ENCODE measurements at places on chromosomes 5 and 9.

DNA sequence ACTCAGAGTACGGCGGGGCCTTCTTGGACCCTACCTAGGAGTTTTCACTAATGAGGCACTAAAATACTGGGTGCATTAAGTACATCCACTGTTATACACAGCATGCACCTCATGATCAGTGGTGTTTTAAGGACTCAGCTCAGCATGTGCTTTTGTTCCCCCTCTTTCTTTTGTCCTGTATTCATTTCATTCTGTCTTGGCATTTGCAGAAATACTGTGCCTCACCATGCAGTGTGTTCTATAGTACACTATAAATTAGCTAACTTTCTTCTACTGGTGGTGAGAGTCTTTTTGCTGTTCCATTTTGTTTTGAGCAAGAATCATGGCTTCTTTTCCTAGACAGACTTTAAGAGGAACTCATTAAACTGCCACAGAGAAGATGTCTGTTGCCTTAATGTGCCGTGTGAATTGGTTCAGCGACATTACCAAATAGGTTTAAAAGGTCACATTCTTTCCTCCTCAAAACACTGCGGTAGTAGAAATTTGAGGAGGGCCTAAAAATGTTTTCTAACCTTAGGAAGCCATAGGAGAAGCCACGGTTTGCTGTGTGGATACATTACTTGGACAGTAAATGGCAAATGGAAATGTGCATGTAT, 276.6 kb downstream of the MAST4 start:
- no peak for DNase-seq

DNA sequence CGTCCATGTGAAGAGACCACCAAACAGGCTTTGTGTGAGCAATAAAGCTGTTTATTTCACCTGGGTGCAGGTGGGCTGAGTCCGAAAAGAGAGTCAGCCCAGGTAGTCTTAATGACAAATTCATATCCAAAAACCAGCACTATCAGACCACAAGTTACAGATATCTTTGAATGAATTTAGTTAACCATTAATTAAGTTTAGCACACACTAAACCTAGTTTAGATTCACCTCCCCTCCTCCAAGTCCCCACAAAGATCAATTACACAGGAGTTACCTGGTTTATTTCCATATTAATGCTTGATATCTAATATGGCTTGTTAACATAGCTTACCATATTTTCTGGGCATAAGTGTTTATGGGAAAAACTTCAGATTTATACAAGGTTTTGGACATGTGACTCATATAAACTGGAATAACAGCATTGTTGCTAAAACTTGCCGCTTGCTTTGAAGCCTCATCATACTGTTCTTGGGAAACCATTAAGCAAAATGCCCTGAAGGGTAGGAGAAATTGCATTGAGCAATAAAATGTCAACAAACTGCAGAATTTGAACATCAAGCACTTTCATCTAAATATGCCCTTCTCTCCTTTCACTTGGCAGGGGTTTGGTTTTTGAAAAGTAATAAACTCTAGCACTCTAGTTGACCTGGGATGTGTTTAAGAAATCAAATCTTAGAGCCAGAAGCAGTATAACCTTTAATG, 166.9 kb downstream of the SNCAIP start:
- no peak for DNase-seq

- DNase-seq = peak; percentile 18
Observed at GRCh38 chr9:137236238-137236935, 4.7 kb upstream of the TUBB4B start.

GRCh38 chr5:160134332-160134731, 15.1 kb upstream of the PWWP2A start:
- no peak for DNase-seq

DNA sequence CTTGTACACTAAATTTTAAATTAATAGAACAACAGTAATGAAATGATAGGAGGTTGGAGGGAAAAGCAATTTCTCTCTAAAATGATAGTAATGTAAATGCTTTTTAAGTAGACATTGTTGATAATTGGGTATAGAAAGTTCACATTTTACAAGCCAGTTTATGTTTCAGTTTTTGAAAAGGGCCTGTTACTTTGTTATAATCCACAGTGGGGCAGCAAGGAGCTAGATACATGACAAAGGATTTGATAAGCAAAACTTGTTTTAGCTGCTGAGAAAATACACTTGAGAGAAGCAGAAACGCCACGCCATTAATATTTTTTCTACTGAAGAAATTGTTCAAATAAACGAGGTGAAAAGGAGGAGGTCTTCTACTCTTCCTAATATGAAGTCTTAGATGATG, 30.2 kb downstream of the SREK1 start:
- DNase-seq = no peak

GRCh38 chr5:136021016-136021405, 7.8 kb upstream of the TGFBI start:
- no peak for DNase-seq

- no peak for DNase-seq
Observed at GRCh38 chr9:22237497-22238363, 208.9 kb upstream of the DMRTA1 start.

DNA sequence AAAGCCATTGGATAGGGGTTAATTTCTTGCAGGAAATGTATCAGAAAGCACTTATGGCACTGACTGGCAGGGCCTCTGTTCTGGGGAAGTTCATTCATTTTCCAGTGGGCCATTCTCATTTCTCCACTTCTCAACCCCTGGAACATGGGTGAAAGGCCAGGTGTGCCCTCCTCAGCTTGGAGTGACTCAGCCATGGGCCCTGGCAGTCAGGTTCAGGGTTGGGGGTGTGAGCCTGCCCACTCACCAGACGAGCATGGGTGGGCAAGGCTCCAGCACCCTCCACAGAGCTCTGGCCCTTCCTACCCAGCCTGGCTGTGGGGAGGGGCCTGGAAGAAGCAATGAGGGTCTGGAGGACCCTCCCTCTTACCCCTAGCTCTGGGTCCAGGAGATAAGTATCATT, 174.4 kb downstream of the HSPA4 start:
- no peak for DNase-seq

DNA sequence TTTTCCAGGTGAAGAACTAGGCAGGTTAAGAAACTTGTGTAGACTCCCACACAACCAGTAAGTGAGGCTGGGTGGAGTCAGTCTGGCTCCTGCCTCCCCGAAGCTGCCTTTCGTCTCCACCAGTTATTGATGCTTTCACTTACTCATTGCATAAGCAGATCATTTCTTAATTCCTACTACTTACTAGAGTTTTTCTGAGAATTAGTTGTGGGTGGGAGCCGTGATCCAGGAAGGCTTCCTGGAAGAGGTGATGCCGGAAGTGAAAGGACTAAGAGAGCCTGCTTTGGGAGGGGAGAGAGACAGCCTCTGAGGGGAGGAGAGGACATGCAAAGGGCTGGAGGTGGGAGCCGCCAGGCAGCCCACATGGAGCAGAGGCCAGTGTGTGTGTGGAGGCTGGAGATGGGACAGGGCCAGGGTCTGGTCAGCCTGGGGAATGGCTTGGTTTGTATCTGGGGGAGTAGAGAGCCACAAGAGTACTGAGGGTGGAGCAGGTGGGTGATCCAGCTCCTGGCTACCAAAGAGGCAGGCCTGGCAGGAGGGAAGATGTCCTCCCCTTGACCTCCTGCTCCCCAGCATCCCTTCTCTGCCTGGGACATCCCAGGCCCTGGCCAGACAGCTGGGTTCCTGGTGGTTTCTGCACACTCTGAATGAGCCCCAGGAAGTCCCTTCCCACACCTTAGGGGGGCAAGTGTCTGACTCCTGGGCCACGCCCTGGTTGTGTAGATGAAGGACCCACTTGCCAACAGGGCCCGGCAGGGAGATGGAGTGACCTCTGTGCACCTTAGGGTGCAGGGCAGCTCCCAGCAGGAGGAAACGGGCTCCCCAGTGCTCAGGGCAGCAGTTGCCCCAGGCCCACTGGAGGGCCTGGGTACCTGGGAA, 12.2 kb upstream of the CARD19 start:
- DNase-seq = no peak

- no peak for DNase-seq
Observed at GRCh38 chr9:106074006-106074405, 379.7 kb downstream of the TMEM38B start.

DNA sequence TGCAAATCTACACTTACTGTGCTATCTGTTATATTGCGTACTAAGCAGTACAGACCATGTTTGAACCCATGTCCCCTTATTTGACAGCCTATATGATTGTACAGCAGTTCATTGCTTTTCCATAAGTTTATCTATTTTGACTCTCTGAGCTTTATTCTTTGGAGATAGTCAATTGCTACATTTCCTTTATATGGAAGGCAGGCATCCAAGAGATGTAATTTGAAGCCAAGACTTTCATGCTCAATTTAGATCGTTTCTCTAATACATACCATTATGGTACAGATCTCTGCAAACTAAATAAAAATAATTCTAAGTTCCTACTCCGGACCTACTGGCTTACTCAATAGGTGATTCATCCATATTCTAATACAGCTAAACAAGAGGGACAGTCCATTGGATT, 424.8 kb downstream of the TMEM38B start:
- DNase-seq = no peak

- DNase-seq = no peak
Observed at GRCh38 chr5:35557199-35557598, 60.5 kb upstream of the SPEF2 start.

All from SHP77 treated with DMSO at 0.1 percent for 48 hours (cell line).